Activated CD8-positive, alpha-beta memory T cell treated with anti-CD3 and anti-CD28 coated beads, Interleukin-2, amount 10 ng/mL, durations not matched to agents 7 days and 5 days (primary cell): ENCODE measurements at places on chromosomes 1 and 21.
A peak's percentile ranks its signal among the peaks of the same experiment; 100 is the strongest.

DNA sequence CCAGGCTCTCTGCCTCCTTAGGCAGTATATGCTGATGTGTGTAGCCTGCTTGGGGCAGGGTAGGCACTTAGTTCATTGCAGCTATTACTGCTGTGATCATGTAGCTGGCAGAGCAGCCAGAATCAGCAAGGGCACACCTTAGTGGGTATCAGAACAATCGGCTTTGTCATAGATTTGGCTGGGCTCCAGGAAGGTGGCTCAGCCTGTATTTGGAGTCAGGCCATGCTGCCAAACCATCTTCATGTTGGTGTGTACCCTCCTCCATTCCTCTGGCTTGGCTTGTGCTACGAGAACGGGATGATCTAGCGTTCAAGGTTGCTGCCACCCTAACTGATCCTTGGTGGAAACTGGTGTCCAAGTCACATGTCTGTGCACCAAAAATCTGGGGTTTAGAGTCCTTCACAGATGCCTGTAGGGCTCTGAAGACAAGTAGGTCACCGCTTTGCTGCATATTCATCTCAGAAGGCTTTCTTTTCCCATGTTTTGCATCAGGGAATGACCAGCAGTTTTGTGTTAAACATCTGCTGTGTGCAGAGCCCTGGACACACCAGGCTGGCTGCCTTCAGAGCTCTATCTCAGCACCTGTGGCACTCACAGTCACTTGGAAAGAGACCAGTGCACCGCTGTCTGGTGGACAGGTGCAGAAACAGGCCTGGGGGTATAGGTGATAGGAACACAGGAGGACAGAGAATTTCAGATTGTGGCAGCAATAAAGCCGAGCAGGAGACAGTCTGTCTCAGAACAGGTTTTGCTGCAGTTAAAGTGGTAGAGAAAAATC lies 23.7 kb downstream of the VANGL1 start:
- H3K27ac ChIP-seq = no peak overlapping the region
- DNase-seq = no peak
- H3K36me3 ChIP-seq = peaks cover 26% of the 10 kb centered on the region

DNA sequence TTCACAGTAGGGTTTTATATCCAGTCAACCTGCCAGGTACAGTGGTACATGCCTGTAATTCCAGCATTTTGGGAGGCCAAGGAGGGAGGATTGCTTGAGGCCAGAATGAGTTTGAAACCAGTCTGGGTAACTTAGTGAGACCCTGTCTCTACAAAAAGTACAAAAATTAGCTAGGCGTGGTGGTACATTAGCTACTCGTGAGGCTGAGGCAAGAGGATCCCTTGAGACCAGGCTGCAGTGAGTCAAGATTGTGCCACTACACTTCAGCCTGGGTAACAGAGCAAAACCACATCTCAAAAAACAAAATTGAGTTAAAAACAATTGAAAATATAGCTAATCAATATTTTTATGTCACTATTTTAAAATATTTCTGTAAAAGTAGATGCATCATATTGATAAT lies 33.2 kb downstream of the DDI2 start:
- no peaks in the 10 kb centered on the region for H3K4me1 ChIP-seq
- no peak overlapping the region for H3K27ac ChIP-seq
- no peak overlapping the region for H3K4me3 ChIP-seq

- no peaks in the 10 kb centered on the region for H3K36me3 ChIP-seq
- peak; percentile 83 for DNase-seq
- peaks cover 24% of the 10 kb centered on the region for H3K27me3 ChIP-seq
These were observed at the start of gene ZYG11A for GRCh38 chr1:52842643-52843310. ZYG11A (plus strand) TSS chr1:52842760; CDS start chr1:52842884, 124 bp downstream.

DNA sequence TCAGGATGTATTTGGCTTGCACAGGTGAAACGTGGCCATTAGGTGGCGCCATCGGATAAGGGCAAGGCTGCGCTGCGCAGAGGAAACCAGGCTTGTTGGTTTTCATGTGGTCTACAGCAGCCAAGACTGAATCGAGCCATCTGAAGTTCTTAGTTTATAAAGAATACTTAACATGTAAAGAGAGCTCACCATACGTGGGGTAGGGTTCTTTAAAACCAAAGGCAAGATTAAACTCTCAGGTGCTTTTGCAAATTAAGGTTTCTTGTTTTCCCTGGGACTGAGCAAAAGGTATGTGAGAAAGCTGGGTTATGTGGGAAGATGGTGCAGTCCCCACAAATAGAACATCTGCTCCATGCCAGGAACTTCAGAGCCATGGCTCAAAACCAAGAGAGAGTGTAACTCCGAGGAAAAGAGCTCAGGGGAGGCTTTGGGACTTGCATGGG lies 9.3 kb downstream of the MASP2 start:
- H3K36me3 ChIP-seq = no peaks in the 10 kb centered on the region
- peaks cover 5% of the 10 kb centered on the region for H3K27me3 ChIP-seq
- DNase-seq = peak; percentile 92

GRCh38 chr1:227796359-227796915 lies 19.0 kb upstream of the PRSS38 start:
- H3K27ac ChIP-seq = no peak overlapping the region
- peaks cover 7% of the 10 kb centered on the region for H3K27me3 ChIP-seq
- H3K4me3 ChIP-seq = no peak overlapping the region
- DNase-seq = no peak
- H3K4me1 ChIP-seq = no peaks in the 10 kb centered on the region

- DNase-seq = no peak
- H3K27ac ChIP-seq = no peak overlapping the region
- no peaks in the 10 kb centered on the region for H3K36me3 ChIP-seq
- H3K4me3 ChIP-seq = no peak overlapping the region
- H3K27me3 ChIP-seq = peaks cover 8% of the 10 kb centered on the region
These were observed 98.2 kb downstream of the UCK2 start for GRCh38 chr1:165925498-165926079.

GRCh38 chr1:114000406-114000805 lies 21.1 kb downstream of the OLFML3 start:
- H3K4me1 ChIP-seq = no peaks in the 10 kb centered on the region
- no peak for DNase-seq
- H3K4me3 ChIP-seq = no peak overlapping the region
- H3K27ac ChIP-seq = no peak overlapping the region
- H3K36me3 ChIP-seq = peaks cover 2% of the 10 kb centered on the region
- peaks cover 4% of the 10 kb centered on the region for H3K27me3 ChIP-seq

DNA sequence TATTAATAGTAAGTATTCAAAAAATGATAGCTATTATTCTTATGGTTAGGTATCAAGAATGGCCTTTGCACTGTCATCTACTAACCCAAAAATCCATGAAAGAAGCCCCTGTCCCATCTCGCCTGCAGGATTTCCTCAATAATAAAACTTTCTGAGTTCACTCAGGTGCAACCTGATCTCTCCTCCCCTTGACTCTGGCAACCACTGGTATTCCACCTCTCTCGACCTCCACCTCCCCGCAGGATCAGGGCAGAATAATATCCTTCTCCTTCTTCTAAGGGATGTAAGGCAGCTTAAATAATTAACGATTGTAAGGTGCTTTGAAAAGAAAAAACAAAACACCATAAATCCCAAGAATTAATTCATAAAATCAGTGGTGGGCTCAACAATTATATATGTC lies 359.3 kb downstream of the PLPP3 start:
- no peaks in the 10 kb centered on the region for H3K27me3 ChIP-seq
- H3K4me3 ChIP-seq = no peak overlapping the region
- H3K36me3 ChIP-seq = no peaks in the 10 kb centered on the region
- no peak for DNase-seq
- no peak overlapping the region for H3K27ac ChIP-seq
- no peaks in the 10 kb centered on the region for H3K4me1 ChIP-seq

- no peaks in the 10 kb centered on the region for H3K36me3 ChIP-seq
- no peak overlapping the region for H3K4me3 ChIP-seq
- no peaks in the 10 kb centered on the region for H3K4me1 ChIP-seq
These were observed 105.7 kb upstream of the PPP2R5A start for GRCh38 chr1:212179394-212180076.

DNA sequence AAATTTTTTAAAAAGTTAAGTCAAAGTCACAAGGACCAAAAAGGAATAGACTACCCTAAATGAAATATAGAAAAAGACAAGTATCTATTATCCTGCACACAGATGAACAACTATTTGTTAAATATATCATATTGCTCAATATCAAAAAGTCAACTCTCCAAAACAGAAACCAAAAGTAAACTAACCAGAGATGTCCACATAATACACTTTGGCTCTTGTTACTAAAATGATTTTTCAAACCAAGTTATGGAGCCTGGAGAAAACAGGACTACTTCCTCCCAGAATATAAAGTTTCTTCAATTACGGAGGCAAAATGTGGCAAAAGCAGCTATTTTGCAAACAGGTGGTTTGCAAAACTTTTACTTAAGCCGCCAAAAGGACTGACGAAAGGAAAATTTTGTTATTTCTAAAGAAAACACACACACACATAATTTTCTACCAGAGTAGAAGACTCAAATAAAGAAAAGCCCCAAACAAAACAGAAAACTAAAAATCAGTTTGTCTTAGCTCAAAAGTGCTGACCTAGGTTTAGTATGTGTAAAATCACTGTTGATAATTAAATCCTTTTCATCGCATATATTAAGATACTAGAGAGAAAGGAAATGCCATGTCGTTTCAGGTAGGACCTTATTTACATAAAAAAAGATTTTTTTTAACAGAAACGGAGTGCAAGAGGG lies 1.1 kb downstream of the DPYD start:
- peaks cover 9% of the 10 kb centered on the region for H3K36me3 ChIP-seq
- H3K4me1 ChIP-seq = peaks cover 40% of the 10 kb centered on the region
- DNase-seq = no peak
- peak overlapping the region; percentile 96 for H3K4me3 ChIP-seq
- peak overlapping the region; percentile 98 for H3K27ac ChIP-seq
- H3K27me3 ChIP-seq = no peaks in the 10 kb centered on the region

DNA sequence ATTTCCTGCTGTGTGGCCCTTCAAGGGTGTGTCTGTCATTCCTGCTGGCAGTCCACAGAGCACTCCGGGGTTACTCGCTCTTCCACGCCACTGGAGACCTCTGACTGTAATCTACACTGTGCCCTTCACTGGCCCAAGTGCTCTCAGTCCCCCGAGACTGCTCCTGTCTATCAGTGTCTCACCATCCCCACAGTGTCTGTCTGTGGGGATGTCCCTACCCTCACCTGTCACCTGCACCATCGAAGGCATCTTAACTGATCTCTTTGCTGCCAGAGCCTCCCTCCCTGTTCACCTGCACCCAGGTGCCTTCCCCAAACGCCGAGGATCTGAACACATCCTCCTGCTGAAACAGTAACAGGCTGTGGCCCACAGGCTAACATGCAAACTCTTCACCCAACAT lies 136.7 kb downstream of the MATN1 start:
- peaks cover 21% of the 10 kb centered on the region for H3K27me3 ChIP-seq
- no peak for DNase-seq
- H3K4me3 ChIP-seq = no peak overlapping the region
- no peaks in the 10 kb centered on the region for H3K36me3 ChIP-seq

- no peak overlapping the region for H3K27ac ChIP-seq
- no peak for DNase-seq
- H3K4me3 ChIP-seq = peak overlapping the region; percentile 46
These were observed 68.4 kb upstream of the SSBP3 start for GRCh38 chr1:54474310-54475251.
